ENCODE measurements at places on chromosomes 1 and 21.

GRCh38 chr21:8989721-8990325, 1531.6 kb upstream of the TPTE start:
- H3K4me3 ChIP-seq: no peak overlapping the region
- H3K27me3 ChIP-seq: peaks cover 52% of the 10 kb centered on the region
- peak; percentile 6 for DNase-seq

DNA sequence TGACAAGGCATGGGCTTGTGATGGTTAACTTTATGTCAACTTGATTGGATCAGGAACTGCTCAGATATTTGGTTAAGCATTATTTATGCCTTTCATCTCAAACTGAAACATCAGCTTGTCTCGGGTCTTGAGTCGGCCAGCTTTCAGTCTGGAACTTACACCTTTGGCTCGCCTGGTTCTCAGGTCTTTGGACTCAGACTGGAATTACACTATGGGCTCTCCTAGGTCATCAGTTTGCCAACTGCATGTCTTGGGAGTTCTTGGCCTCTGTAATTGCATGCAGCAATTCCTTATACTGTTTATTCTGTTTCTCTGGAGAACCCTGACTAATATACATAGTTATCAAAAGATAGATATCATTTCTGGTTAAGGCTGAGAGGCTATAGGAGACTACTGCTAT, 653.7 kb downstream of the ADGRL2 start:
- no peaks in the 10 kb centered on the region for H3K36me3 ChIP-seq
- no peaks in the 10 kb centered on the region for H3K4me1 ChIP-seq
- no peak for DNase-seq
- no peaks in the 10 kb centered on the region for H3K27me3 ChIP-seq
- H3K4me3 ChIP-seq: no peak overlapping the region

- H3K4me3 ChIP-seq: no peak overlapping the region
- no peak overlapping the region for H3K27ac ChIP-seq
- peaks cover 13% of the 10 kb centered on the region for H3K4me1 ChIP-seq
- no peaks in the 10 kb centered on the region for H3K27me3 ChIP-seq
- no peak for DNase-seq
Observed at GRCh38 chr1:14350197-14350596, 248.3 kb upstream of the KAZN start.

DNA sequence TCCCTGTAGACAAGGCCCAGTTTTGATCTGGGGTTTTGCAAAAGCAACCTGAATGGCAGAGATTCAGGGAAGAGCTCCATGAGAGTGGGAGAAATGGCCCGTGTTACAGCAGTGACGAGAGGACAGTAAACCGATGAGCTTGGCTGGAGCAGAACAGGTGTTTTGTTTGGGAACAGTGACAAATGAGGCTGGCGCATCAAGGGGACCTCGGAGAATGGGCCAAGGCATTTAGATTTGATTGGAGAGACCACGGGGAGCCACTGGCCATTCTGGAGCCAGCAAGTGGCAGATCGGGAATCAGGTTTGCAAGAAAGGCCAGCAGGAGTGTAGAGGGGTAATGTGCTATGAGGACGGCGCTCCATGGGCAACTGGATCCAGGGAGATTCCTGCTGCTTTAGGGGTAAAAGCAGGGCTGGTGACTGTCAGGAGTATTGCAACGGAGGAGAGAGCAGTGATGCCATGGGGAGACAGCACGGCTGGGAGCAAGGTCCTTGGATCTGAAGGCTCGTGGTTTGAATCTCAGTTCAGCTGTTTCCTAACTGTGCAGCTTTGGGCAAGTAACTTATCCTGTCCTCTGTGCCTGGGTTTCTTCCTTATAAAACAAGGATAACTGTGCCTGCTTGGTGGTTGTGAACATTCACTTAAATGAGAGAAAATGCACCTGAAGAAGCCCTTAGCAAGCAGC, 9.9 kb upstream of the KLHDC7A start:
- DNase-seq: no peak
- no peak overlapping the region for H3K4me3 ChIP-seq
- H3K4me1 ChIP-seq: no peaks in the 10 kb centered on the region

- peaks cover 10% of the 10 kb centered on the region for H3K36me3 ChIP-seq
- no peaks in the 10 kb centered on the region for H3K4me1 ChIP-seq
- no peaks in the 10 kb centered on the region for H3K27me3 ChIP-seq
Observed at GRCh38 chr1:200917291-200917817, 22.7 kb downstream of the INAVA start.
